Stimulated activated CD8-positive, alpha-beta memory T cell treated with anti-CD3 and anti-CD28 coated beads, Interleukin-2, amount 100 ng/mL, for 1 hour (primary cell): ENCODE measurements at places on chromosomes 6 and 20.

DNA sequence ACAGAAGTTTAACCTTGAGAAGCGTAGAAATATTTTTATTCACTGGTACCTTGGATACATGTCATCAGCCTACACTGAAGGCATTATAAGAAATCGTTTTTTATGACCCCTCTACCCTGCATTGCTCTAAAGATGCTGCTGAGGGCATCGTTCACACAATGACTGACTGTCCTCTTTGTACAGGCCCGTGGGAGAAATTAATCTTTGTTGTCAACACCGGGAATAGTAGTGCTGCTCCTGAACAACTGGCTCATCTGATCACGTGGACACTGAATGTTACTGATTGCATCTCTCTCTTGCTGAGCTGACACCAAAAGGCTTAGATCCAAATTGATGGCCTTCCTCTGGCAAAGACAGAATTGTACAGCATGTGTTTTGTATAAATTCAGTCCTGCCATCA, 157.1 kb upstream of the SMLR1 start:
- DNase-seq, result no peak

GRCh38 chr6:1516742-1517520, 92.8 kb upstream of the FOXC1 start:
- DNase-seq, result no peak

- DNase-seq, result no peak
These were observed 69.6 kb upstream of the VGLL2 start for GRCh38 chr6:117195728-117196127.

GRCh38 chr6:152946995-152947394, 35.8 kb downstream of the FBXO5 start:
- no peak for DNase-seq

DNA sequence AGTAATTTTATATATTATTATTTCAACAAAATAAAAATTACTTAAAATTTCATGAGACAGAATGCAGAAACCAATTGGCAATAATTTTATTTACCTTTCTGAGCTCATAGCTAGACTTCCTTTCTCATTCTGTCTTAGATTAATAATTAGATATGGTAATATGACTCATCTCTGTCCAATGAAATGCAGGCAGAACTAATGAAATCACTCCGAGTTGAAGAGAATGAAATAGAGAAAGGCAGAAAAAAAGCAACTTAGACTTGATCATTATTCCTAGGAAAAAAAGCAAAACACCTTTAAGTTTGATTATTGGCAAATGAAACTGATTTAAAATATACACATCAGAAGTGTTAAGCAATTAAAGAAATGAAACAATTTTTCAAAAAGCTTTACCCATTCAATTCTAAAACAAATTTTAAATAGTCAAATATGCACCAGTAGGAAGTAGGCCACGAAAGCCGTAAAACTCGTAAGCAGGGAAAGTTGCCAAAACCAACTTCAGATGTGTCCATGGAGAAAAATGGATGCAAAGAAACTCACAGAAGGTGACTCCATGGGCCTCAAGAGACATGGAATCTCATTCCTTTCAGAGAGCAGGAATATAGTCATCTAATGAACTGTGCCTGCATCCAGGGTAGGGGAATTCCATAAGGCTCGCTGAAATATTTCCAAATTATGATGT, 293.8 kb upstream of the RGS17 start:
- no peak for DNase-seq

- no peak for DNase-seq
These were observed 15.8 kb downstream of the AARS2 start for GRCh38 chr6:44297063-44298038.

DNA sequence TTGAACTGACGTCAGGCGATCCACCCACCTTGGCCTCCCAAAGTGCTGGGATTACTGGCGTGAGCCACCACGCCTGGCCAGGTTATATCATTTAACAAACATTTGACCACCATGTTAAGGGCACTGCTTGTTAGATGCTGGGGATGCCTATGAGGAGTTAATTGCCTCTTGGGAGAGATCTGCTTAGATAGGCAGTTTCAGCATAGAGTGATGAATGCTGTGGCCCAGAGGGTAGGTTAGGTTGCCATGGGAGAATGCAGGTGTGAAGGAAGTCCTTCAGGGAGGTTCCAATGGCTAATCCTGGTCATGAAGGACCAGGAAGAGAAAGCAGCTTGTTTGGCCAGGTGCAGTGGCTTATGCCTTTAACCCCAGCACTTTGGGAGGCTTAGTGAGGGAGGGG, 17.0 kb downstream of the PHF20 start:
- no peak for DNase-seq

DNA sequence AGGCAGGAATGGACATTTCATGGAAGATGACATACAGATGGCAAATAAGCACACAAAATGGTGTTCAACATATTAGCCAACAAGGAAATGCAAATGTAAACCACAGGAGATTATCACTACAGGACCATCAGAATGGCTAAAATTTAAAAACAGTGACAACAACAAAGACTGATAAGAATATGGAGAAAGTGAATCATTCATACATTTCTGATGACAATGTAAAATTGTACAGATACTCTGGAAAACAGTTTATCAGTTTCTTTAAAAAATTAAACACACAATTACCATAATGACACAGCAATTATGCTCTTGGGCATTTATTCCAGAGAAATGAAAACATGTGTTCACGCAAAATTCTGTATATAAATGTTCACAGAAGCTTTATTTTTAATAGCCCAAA, 105.8 kb upstream of the RUNX2 start:
- no peak for DNase-seq

DNA sequence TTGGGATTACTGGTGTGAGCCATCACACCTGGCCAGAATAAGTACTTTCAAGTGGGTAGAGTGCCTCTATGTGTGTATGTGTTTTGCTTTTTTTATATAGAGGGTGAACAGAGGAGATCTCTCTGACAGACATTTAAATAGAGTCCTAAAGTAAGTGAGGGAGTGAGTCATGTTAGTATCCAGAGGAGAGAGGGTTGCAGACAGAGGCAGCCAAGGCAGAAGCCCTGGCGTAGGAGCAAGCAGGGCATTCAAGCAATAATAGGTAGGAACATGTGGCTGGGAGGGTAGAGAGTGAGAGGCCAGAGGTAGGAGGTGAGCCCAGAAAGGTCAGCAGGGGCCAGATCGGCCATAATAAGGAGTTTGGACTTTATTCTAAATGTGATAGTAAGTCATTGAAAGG, 48.9 kb downstream of the PHF20 start:
- no peak for DNase-seq

DNA sequence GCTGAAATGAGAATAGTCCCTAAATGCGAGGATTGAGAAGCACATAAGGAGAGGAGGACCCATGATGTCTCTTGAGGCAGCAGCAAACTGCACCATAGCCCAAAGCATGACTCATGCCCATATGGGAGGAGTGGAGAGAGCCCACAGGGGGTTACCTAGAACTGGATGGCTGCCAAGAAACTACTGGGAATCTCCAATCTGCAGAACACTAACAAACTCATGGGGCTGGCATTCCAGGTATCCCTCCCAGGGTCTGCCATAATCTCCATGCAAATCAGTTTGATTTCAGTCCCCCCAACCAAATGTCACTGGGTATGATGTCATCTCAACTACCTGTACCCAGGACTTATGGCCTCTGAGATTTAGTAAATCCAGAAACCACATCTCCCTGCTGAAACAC, 410.5 kb downstream of the PTPRT start:
- DNase-seq, result no peak

- no peak for DNase-seq
These were observed 59.8 kb upstream of the FNDC1 start for GRCh38 chr6:159109391-159109790.

DNA sequence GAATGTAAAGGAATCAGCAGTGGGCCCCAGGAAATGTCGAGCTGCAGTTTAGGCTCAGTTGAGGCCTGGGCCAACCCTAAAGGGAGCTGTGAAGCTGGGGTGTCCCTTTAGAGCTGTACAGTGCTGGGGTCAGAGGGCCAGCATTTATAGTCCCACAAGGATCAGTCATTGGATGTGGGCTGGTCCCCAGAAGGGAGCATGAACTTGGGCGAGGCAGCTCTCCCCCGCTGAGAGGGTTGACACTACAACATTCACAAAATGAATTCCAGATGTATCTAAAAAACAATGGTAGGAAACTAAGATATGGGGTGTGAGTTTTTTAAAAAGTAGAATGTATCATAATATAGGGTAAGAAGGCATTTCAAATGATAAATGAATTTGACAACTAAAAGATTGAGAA, 29.7 kb upstream of the TMX4 start:
- no peak for DNase-seq

GRCh38 chr20:61970357-61970756, 95.3 kb downstream of the TAF4 start:
- no peak for DNase-seq

DNA sequence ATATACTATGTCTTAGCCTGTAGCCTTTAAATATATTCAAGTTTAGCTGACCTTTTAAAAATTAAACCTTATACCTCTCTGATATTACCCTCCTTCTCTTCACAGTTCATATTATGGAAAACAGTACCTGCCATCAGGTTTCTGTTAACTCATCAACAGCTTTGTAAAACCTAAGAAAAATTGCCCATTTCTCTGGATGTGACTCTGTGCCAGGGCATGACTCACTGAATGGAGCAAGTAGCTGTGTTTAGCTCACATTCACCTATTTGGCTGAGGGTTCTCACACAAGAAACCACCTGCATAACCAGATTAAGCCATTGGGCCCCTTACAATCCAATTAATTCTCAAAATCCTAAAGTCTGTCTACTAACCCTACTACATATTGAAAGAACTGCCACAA, 678.8 kb upstream of the MARCKS start:
- DNase-seq, result no peak

DNA sequence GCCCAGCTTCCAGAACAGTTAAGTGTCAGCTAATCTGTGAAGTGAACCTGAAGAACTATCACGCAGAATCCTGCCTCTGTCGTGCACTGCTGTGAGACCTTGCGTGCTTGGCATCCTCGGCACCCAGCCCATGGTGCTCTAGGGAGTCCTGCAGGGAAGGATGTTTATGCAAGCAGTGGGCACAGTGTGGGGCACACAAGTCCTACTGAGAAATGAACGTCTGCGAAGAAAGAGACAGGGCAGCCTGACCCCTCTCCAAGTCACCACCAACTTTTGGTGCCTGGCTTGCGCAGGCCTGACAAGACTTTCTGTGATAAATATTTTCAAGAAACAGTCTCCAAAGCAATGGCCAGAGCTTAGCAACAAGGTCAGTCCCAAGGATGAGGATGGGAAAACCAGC, 68.0 kb downstream of the MYH7B start:
- DNase-seq, result no peak

DNA sequence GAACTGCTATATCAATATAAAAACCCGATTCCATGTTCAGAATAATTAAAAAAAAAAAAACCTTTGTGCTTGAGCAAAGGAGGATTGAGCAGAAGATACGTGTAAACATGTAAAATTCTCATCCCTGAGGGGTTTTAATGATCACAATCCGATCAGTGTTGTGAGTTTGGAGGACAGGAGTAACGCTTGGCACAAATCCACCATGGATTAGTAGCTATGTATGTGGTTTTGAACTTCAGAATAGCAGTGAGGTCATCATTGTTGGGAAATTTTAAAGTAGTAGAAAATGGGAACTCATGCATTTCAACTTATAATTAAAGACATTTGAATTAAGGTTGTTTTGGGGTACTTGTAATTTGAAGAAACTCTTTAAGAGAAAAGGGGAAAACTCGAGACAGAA, 203.2 kb downstream of the RPS12 start:
- DNase-seq, result no peak
